ENCODE measurements at places on chromosomes 4 and X. TPM values are rescaled to one million over a fixed set of nuclear protein-coding genes. Genes with fewer than 3 reads are reported as not detected.

S100P gene
- total RNA-seq, result 0.46 TPM

WAS gene
- total RNA-seq, result 0.69 TPM

ATP5ME gene
- total RNA-seq, result 128 TPM

ODAM gene
- not detected for total RNA-seq

MAGEB3 gene
- not detected for total RNA-seq

CSAG1 gene
- not detected for total RNA-seq

TRO gene
- total RNA-seq, result 126 TPM

FATE1 gene
- total RNA-seq, result not detected

ADH1C gene
- not detected for total RNA-seq

DOCK11 gene
- total RNA-seq, result 40.1 TPM

CPZ gene
- 1.4 TPM for total RNA-seq

HAND2 gene
- not detected for total RNA-seq

ASB9 gene
- 1.2 TPM for total RNA-seq

SMIM10L2A gene
- total RNA-seq, result 22.1 TPM

TAF7L gene
- total RNA-seq, result 0.46 TPM

HSPA4L gene
- 21.0 TPM for total RNA-seq

SYNPO2 gene
- total RNA-seq, result 8.1 TPM

TLL1 gene
- total RNA-seq, result 4.6 TPM

AKAP14 gene
- total RNA-seq, result 5.1 TPM

ATP6AP2 gene
- 162 TPM for total RNA-seq

GLUD2 gene
- 3.2 TPM for total RNA-seq

Data from diencephalon (tissue), 1 donor.